H9 (cell line): ENCODE measurements at places on chromosomes 4 and X. TPM values are rescaled to one million over a fixed set of nuclear protein-coding genes. Genes with fewer than 3 reads are reported as not detected.
A peak's percentile ranks its signal among the peaks of the same experiment; 100 is the strongest.

DNA sequence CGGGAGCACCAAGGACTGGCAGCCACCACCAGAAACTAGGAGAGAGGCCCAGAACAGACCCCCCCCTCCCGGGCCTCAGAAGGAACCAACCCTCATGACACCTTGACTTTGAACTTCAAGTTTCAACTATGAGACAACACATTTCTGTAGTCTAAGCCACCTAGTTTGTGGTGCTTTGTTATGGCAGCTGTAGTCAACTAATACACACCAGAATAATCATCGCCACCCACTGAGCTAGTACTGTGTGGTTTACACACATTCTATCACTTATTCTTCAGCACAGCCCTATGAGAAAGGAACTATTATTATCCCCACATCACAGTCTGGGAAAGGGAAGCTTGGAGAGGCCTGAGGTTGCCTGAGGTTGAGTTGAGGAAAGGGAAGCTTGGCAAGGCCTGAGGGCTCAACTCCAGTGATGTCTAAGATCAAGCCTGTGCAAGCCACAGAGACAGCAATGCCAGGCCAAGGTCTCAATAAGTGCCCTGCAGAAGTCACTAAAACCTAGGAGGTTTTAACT, 126.6 kb downstream of the FHDC1 start:
- DNase-seq: no peak

DNA sequence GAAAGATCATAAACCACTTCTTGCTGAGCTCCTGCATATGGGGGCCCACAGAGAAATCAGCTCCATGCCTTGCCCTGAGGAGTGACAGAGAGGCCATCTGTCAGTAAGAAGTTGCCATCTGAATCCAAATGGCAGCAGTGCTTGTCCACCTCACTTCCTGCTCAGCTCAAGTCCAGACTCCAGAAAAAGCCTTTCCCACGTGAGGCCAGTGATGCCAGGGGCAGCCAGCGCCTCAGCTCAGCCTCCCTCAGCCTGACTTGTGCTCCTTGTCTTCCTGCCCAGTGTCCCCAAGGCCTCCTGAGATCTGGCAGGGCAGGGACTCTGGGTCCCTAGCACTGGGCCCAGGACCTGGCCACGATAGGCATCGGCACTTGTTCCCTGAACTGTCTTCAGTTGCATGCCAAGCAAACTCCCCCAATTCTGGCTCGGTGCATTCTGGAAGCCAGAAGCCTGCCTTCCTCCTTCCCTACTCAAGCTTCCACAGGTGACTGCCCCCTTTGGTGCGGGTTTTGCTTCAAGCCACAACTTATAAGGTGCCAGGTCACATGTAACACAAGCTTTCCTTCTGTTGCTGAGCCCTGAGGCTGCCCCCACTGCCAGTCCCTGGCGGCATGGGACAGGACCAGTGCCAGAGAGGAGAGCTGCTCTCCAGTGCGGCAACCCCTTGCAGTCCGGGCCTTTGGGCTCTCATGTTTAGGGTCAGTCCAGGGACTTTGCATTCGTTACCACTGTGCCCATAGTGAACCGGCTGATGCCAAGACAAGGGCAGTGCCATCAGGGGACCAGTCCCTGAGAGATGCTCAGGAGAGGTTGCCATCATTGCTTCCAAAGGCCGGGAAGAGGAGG, 2.2 kb downstream of the ZNF185 start:
- DNase-seq: no peak

- DNase-seq: no peak
Measured at GRCh38 chr4:111839141-111839540, 306.1 kb upstream of the FAM241A start.

- no peak for DNase-seq
Measured at GRCh38 chr4:123265443-123265842, 131.2 kb upstream of the SPRY1 start.

DNA sequence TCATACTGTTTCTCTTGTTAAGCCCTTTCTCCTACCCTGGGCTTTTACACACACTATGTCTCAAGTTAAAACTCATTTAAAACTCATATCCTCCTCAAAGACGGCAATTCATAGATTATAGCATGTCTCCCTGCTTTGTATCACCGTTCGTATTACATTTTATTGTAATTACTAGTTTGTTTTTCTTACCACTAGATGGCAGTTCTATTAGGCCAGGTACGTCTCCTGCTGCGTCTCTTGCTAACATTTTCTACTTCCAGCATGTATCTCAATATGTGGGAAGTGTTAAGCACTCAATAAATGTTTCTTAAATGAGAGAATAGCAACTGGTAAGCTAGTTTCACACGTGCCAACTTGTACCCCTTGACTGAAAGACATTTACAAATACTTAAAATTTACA, 450.3 kb upstream of the PCDH7 start:
- DNase-seq: no peak

- DNase-seq: peak; percentile 37
Measured at GRCh38 chr4:84994280-84994679, 27.8 kb upstream of the WDFY3 start.

DNA sequence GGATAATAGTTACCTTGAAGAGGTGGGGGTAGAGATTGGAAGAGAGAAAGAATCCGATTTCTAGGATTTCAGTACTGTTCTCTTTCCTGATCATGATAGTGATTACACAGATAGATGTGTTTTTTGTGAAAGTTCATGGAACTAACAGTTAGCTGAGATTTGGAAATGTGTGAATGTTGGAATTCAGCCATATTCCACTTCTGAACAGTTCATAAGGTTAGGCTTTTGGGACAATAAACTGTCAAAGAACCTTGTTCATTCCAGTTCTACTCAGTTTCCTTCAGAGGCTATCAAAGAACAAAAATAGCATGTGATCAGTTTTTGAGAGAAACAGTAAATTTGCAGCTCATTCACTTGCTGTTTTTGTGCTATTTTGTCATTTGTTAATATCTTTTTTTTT, 43.6 kb downstream of the RUFY3 start:
- DNase-seq: no peak

Gene CWH43
- not detected in 2 replicates for total RNA-seq

Gene P2RY4
- total RNA-seq: 0.18 TPM in 1 of 2 replicates, not detected in the other

Gene HTR2C
- 1.3 and 1.5 TPM in 2 replicates for total RNA-seq

Gene KCNE5
- total RNA-seq: 3.6 and 3.7 TPM in 2 replicates
